ENCODE measurements at places on chromosomes 1 and 21.
A peak's percentile ranks its signal among the peaks of the same experiment; 100 is the strongest.

- DNase-seq, result no peak
Measured at GRCh38 chr1:29197590-29197924, 15.9 kb upstream of the SRSF4 start.

- DNase-seq, result no peak
Measured at GRCh38 chr1:83000286-83000685, 998.6 kb downstream of the TTLL7 start.

GRCh38 chr21:44931137-44931500 lies 8.7 kb upstream of the SLX9 start:
- no peak for DNase-seq

DNA sequence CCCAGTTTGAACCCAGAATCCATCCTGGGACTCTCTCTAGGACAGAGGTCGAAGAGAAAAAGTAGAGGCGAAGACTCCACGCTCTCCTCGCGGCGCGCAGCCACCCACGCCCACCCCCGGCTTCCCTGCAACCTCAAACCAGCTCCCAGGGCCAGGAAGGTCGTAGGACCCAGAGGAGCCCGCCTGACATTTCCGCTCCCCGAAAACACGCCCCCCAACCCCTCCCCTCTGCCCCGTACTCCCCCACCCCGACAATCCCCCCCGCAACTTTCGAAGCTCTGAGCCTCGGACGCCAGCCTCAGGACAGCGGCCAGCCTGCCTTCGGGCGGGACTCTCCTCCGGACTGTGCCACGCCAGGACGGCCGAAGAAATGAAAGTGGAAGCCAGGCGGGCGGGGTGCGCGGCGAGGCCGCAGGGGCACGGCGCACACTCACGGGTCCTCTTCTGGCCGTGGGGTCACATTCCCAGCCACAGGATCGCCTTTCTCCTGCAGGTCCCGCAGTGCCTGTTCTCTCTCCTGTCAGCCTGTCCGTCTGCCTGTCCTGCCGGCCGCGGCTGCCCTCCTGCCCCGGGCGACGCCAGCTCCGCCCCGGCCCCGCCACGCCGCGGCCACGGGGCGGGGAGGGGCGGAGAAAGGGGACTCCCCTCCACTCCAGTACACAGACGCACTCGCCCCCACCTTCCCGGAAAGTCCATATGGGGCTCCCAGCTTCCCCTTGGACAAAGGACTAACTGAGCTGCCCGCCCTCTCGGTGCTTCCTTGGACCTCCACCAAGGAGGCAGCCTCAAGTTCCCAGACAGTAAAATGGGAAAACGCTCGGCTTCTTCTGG lies at the start of gene MOB3C:
Gene MOB3C, minus strand, starts transcription at position 535 of the 831 bp plus-strand sequence. CDS start 3,490 bp downstream, outside the sequence.
- peak; percentile 30 for DNase-seq

- no peak for DNase-seq
Measured at GRCh38 chr1:7586031-7586941, 184.8 kb upstream of the VAMP3 start.

- no peak for DNase-seq
Measured at GRCh38 chr21:42319851-42320572, 4.8 kb upstream of the TFF3 start.

DNA sequence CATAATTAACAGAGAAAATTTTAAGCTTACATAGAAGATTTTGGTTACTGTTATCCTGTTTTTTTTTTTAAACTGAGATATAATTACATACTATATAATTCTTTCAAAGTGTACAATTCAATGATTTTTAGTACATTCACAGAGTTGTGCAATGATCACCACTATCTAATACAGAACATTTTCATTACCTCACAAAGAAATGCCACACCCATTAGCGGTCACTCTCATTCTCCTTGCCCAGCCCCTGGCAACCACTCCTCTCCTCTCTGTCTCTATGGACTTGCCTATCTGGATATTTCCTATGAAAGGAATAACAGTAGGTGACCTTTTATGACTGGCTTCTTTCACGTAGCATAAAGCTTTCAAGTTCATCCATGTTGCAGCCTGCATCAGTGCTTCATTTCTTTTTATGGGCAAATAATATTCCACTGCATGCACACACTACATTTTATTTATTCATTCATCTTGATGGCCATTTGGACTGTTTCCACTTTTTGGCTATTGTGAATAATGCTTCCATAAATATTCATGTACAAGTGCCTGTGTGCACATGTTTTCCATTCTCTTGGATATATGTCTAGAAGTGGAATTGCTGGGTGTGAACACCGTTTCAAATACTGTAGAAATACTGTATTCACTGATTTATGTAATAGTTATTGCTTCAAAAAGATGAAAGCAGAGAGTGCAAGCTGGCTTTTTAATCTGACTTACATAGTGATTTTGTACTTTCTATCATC lies 26.5 kb downstream of the TAF5L start:
- no peak for DNase-seq

DNA sequence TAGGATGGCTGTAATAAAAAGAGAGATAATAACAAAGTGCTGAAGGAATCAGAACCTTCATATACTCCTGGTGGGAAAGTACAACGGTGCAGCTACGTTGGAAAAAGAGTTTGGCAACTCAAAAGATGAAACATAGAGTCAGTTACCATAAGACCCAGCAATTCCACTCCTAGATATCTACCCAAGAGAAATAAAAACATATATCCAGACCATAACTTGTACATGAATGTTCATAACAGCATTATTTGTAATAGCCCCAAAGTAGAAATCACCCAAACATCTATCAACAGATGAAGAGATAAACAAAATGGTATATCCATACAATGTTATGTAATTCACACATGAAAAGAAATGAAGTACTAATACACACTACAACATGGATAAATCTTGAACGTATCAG lies 30.5 kb upstream of the DNAH14 start:
- no peak for DNase-seq

DNA sequence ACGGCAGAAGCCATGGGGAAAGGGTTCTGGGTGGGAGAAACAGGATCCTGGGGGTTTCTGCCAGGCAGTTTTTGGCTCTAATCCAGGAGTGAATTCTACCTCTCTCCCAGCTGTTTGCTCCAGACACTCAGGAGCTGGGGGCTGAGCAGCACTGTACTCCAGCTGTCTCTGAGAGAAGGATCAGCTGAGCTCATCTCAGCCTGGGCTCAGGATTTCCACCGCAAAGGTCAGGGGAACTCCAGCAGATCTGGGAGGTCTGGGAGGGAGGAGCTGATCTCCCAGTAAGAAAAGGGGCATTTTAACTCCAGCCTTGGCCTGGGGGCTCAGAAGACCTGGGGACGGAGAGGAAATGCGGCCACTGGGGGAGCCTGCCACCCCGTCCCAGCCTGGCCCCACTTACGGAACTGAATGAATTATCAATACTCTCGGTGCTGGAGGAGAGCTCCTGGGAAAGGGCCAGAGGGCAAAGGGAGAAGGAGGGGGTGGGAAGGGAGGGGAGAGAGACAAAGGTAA lies 17.3 kb downstream of the PI4KB start:
- DNase-seq, result no peak

- DNase-seq, result no peak
Measured at GRCh38 chr1:42524330-42524729, 61.2 kb downstream of the CCDC30 start.

GRCh38 chr21:41510500-41510899 lies 2.5 kb upstream of the TMPRSS2 start:
- DNase-seq, result no peak

DNA sequence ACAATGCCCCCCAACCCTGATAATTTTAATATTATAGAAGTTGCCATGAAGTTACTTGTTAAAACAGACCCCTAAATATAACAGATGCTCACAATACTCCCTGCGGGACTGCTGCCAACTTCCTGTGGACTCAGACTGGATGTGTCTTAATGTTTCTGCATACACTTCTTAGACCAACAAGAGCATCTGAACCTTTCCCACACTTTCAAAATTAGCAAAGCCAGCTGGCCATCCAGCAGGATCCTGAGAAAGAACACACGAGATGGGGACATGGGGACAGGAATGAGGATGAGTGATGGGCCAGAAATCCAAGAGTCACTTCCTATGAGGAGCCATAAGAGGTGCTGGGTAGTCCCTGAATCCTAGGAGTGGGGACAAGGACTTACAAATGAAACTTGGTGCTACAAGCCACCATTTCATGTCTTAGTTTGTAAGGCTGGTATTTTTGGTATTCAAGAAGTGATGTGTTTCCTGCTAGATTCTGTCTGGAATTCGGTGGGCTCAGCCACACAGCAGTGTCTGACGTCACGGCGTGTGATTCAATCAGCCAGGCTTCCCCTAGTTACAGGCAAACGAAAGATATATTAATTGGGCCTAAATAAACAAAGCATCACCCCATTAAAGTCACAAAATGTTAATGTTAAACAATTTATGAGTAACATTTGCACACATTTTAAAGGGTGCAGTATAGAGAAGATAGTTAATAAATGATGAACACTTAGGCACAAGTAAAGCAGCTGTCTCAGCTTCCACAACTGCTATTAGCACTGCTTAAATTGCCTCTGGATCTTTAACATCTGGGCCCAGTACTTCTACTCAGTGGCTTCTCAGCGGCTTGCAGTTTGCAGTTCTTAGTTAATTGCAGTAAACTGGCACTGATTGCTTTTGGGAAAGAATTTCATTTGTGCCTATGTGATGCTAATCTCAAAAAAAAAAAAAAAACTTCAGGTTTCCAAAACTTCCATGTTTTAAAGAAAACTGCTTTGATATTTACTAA lies 41.2 kb upstream of the RGS8 start:
- DNase-seq, result no peak

GRCh38 chr1:24122776-24123175 lies 10.8 kb upstream of the MYOM3 start:
- no peak for DNase-seq

DNA sequence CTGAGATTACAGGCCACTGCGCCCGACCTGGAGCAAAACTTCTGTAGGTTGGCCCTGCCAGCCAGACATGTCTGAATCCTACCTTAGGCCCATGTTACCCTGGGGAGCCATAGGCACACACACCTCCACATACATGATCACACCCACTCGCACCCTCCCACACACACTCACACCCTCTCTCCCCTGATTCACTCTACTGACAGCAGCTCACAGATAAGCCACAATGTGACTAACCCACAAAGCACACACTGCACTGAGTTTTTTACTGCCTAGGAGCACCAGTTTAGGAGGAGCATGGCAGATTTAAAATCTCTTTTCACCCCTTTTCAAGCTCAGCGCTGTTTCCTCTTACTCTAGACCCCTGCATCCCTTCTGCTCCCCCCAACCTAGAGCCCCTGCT lies 41.7 kb downstream of the SLC30A1 start:
- no peak for DNase-seq

- DNase-seq, result no peak
Measured at GRCh38 chr1:109242387-109242786, 7.0 kb upstream of the CELSR2 start.
